ENCODE measurements at places on chromosomes 7 and 10.

DNA sequence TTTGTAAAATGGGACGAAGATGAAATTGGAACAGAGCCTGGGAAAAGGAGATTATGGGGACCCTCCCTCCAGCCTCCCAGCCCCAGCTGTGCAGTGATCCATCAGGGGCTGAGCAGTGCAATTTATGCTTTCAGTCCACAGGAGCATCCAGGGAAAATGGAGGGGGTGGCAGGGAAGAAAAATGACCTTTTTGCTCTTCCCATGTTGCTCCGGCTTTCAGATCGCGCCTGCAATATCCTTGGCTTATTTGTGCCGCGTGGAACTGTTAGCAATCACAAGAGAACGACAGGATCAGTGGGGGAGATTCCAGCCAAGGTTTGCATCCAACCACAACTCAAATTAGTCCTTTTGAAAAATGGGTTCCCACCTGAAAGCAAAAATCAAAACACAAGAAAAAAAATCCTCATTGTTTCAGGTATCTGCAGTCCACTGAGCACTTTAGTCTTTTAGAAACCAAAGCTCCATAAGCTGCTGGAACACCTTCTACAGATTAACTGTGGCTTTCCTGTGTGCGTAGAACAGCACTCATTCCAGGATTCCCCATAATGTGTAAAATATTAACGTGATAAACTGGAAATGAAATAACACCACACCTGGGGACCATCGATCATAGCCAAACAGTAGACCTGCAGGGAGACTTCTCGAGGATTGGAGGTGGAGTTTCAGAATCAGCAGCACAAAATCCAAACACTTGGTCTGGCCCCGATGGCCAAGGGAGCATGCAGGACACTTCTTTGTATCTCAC lies 30.7 kb upstream of the SFMBT2 start:
- DNase-seq = no peak

GRCh38 chr7:57646219-57646900 lies 196.4 kb downstream of the ZNF716 start:
- no peak for DNase-seq

DNA sequence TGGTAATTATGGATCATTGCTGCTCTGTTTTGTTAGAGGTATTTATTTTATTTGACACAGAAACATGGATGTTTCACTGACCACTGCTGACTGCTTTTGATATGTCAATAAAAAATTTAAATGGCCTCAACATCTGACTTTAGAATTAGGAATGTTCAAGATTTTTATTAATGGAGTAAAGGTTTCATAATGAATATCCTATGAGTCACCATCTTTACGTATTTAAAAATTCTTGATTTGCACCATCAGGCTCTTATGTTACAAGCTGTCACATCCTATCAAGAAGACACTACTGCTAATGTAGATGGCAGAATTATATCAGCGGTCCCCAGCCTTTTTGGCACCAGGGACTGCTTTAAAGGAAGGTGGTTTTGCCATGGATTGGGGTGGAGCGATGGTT lies 578.7 kb upstream of the NRP1 start:
- no peak for DNase-seq

DNA sequence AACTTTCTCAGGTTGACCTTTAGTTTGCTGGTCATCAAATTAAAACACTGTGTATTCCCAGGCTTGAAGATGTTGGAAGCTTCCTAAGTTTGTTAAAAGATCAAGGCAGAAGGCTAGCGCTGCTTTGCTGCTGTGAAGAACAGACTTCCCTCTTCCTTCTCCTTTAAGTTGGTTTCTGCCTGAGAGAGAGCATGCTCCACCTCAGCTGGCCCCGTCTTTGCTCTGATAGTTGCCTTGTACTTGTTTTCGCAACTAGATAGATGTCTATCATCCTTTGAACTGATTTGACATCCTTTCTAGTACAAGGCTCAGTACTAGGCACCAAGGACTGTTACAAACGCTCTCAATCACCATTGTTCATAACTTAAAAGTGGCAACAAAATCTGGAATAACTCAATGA lies 177.8 kb upstream of the MKLN1 start:
- DNase-seq = no peak

DNA sequence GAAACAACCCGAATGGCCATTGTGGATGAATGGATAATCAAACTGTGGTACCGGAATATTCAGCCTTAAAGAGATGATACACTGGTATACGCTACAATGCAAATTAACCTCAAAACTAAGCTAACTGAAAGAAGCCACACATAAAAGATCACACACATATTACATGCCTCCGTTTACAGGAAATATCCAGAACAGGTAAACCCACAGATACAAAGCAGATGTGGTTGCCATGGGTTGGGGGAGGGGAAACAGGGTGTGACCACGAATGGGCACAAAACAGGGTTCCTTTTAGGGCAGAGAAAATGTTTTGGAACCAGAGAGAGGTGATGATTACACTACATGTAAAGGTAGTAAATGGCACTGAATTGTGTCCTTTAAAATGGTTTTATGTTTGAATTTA lies 16.6 kb downstream of the ESYT2 start:
- no peak for DNase-seq

- no peak for DNase-seq
Measured at GRCh38 chr7:150988230-150989226, 2.3 kb upstream of the NOS3 start.

GRCh38 chr7:156466955-156467625 lies 173.5 kb upstream of the RNF32 start:
- no peak for DNase-seq

DNA sequence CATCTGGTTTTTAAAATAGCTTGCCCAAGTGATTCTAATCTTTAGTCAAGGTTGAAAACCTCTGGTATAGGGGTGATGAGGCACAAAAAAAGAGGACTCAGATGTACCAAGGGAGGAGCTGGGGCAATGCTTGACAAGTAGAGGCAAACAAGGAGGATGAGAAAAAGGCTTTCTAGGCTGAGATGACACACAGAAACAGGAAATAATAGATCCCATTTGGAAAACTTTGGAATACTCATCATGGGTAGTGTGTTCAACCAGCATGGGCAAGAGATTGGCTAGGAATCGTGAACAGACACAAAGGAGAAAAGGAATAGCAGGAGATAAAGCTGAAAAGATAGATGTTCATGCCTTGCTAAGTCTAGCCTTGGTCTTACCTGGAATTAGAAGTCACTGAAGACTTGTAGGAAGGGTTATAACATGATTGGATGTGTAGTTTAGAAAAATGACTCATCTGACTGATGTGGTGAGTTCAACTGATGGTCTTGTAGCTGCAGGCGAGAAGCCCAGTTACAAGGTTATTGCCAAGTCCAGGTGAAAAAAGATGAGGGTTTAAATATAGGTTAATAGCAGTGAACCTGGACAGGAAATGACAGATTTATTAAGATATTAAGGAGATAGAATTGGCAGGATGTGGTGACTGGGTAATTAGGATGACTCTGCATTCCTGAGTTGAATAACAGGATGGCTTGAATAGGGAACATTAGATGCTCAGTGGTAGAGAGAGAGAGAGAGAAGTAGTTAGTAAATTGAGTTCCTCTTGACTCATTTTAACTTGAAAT lies 214.0 kb upstream of the LRGUK start:
- DNase-seq = no peak

DNA sequence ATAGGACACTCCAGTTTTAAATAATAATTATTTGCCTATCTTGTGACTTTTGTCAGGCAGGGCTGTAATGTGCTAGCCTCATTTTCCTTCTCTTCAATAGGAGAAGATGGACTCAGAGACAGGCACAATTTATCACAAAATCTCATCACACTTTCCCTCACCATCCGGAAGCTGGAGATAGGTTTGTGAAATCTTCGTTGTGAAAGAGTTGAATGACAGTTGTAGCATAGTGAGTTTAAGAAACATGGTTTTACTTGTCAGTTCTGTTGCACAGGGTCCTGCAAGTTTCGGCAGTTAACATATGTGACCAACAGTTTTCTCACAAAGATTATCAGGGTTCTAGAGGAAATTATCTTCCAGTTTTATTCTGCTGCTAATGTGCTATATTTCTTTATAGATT lies 37.7 kb upstream of the MAP3K8 start:
- no peak for DNase-seq

- DNase-seq = no peak
Measured at GRCh38 chr7:158568974-158569857, 18.4 kb downstream of the PTPRN2 start.

DNA sequence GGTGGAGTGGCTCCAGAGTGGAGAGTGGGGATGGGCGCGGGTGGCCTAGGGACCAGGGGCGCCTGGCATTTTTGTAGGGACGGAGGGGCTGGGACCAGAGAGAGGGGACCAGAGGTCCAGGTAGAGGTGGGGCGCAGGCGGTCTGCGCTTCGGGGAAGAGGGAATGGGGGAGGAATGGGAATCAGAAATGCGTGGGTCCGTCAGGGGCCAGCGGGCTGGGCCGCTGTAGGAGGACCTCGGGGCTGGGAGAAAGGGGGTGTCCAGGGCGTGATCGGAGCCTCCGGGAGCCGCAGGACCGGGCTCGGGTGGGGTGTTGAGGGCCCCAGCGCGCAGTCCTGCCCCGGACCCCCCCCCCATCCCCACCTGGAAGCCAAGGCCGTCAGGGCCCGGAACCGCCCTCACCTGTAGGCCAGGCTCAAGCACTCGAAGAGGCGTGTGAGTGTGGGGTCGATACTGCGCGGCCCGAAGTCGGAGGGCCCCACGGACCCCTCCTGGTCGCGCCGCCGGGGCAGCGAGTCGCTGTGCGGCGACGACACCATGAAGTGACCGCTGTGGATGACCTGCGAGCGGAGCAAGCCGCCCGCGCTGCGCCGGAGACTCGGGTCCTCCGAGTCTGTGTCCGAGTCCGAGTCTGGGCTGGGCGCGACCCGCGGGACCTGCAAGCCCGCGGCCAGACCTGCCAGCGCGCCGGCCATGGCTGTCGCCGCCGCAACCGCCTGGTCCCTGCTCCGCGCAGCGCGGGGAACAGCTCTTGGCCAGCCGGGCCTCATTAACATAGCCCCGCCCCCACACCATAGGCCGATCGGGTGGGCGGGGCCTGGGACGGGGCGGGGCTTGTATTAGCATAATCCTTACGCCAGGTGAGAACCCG lies at the start of gene MLXIPL:
TSS of gene MLXIPL (minus strand) at position 725 of the 871 bp plus-strand sequence. CDS start at position 695, 30 bp downstream.
- no peak for DNase-seq

DNA sequence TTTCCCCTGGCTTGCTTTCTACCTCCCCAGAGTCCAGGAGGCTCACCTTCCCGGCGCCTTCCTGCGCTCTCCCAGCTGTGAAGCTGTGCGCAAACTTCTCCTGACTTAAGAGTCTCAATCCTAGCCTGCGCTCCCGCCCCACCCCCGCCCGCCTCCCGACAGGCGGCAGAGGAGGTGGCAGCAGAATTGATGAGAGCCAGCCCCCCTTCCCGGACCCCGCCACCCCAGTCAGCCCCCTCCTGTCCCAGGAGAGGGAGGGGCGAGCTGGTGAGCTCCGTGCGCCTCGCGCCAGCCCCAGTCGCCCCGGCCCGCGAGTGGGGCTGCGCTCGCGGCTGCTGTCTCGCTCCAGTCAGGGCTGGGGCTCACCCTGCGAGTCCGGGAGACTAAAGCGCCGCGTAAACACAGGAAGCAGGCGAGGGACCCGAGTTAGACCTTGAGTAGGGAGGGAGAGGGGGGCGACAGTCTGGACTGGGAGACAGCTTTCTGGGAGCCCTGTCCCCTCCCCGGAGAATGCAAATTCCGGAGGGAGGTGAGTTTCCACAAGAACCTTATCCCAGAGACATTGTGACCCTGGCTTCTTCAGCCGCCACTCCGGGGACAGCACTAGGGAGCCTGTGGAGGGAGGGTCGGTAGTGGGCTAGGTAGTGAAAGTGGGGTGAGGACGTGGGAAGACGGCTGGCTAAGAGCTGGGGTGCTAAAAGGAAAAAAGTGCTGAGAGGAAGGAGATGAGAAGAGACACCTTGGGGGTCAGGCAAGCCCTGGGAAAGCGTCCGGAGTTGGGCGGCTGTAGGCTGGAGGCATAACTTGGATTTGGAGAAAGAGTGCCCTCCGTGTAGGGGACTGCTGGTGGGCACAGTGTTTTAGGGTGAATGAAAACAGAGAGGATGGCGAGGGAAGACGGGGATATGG lies at the start of gene CALCR:
TSS of gene CALCR (minus strand) at position 79 of the 909 bp plus-strand sequence. CDS start 87,743 bp downstream, outside the sequence.
- DNase-seq = no peak

DNA sequence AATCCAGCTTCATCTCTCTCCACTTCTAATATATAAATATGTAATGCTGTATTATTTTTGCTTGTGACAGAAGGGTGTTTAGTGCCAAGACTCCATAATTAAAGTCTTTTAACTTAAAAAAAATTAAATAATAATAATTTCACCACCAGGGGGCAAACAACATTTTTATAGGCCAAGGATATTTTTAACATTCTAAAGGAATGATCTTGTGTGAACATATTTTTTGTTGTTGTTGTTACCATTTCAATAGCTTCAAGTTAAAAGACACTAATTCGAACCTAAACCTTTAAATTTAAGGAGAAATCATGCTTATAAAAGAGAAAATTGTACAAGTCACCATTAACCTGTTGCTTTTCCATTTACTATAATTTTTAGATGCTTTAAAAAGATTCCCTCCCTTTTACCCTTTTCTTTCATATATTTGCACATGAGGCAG lies 7.5 kb upstream of the DNAJC1 start:
- DNase-seq = no peak

GRCh38 chr7:226281-226895 lies 34.0 kb downstream of the FAM20C start:
- no peak for DNase-seq

- DNase-seq = no peak
Measured at GRCh38 chr7:17725821-17726220, 214.5 kb downstream of the SNX13 start.

- DNase-seq = no peak
Measured at GRCh38 chr7:95404316-95404865, 8.2 kb upstream of the PON3 start.

GRCh38 chr10:80453056-80453841 lies 861 bp upstream of the TSPAN14 start:
- no peak for DNase-seq

DNA sequence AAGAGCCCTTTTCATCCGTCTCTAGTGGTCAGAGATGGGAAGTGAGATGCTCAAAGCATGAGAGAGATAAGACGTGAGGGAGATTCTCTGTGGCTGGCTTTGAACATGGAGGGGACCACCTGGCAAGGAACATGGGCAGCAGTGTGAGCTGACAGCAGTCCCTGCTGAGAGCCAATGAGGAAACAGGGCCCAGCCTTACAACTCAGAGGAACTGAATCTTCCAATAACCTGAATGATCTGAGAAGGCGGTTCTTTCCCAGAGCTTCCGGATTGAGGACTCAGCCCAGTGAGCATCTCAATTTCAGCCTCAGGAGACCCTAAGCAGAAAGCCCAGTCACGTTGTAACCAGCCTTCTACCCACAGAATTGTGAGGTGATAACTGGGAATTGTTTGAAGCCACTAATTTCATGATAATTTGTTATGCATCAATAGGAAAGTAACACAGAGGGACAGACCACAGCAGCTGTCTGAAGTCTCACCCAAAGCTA lies 33.9 kb upstream of the IKZF1 start:
- no peak for DNase-seq

Data from SK-N-MC (cell line).